ENCODE measurements at places on chromosomes 2 and 18.

DNA sequence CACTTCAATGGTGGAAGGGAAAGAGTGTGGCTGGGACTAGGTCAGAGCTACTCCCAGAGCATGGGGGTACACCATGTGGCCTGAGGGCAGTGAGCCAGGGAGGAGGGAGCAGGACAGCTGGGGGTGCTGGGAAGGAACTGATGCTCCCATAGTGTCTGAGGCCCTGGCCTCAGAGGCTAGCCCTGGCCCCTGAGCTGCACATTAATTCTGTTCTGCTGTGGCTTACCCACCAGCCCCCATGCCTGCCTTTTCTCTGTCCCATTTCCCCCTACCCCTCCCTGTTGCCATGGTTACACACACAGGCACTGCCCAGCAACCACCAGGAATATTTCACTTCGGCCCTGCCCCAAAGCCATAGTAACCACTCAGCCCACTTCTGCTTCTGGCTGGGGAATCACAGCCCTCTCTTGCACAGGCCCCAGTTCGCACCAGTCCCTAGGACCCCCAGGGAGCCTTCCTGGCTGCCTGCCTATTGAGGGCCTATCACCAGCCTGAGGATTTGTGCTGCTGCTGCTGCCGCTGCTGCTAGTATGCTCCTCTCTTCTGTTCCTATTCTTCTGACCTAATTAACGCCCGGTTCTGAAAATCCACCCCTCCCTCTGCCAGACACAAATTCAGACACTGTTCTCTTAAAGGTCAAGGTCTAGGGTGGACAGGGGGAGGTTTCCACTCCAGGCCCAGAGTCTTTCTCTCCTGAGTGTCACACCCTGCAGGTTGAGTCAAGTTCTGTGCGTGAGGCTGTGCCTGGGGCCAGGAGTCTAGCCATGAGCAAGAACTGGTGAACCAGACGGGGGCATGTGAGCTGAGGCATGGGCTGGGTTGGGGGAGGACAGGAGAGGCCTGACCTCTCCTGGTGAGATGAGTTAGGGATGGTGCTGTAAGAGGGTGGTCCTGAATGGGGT is 87.1 kb upstream of the MCFD2 start:
- peak; percentile 74 for DNase-seq

GRCh38 chr2:106096299-106097037 is 97.6 kb downstream of the UXS1 start:
- DNase-seq, result no peak

DNA sequence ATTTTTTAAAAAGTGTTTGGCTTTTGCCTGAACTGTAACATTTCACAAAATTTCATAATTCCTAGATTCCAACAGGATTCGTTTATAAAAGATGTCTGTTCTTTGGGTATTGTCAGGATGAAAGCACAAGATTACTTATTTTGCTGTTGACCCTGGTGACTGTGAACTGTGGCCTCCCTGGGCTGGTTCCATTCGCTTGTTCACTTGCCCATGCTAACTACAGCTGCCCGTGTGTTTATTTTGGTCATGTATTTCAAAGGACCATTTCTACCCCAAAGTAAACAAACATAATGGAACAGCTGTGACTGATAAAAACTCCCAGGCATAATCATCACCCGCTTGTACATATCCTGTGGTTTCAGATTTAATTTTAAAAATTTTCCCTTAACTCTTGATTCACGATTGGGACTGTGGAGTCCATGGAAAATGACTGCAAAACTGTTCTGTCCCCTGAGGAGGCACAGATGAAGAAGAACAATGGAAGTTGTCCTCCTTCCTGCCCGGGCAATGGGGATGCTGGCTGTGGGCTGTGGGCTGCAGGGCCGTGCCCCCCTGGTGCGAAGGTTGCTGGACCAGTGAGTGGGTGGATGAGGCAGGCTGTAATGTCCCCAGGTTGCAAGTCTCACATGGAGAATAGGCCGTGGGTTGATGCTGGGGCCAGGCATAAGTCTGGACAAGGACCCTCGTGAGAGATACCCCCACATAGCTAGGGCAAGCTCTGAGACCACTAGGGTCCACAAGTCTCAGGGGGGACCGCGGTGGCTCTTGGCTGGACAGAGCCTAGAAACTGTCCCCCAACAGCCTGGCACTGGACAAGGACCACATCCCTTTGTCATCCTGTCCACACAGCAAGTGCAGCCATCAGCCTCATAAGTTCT is 28.9 kb upstream of the HDAC4 start:
- DNase-seq, result no peak

- DNase-seq, result no peak
These were observed 55.1 kb downstream of the RBBP8 start for GRCh38 chr18:22988208-22988607.

- DNase-seq, result no peak
These were observed 1.9 kb downstream of the USP37 start for GRCh38 chr2:218566296-218566695.

DNA sequence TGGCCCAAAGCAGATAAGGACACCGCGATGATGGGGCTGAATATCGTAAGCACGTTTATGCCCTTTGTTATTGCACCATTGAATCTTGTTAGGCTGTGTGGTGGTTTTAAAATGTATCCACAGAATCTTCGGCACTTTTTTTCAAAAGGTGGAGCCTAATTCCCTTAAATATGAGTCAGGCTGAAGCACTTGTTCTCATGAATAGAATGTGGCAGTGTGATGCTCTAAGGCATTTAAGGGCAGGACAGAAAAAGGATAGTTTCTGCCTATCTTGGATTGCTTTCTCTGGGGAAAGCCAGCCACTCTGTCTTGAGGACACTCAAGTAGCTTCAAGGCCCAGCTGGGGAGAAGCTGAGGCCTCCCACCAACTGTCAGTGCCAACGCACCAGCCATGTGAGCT is 39.6 kb downstream of the ABCA12 start:
- DNase-seq, result no peak

- no peak for DNase-seq
These were observed 6.7 kb downstream of the CYP27A1 start for GRCh38 chr2:218788529-218789255.

DNA sequence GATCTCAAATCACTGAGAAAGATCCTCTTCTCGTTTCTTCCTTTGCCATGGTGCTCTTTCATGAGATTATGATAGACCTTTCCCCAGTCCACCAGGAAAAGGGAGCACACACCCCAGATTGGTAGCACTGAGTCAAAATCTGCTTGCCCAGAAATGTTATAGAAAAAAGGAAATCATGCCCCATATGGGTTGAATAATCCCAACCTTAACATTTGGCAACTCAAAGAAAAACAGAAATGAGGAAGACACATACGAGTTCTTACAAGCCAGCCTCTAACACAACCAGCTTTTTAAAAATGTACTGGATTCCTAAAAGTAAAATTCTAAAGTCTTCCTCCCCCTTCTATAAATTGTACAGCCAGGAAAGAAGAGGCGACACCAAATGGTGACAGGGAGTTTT is 103.0 kb downstream of the ANKRD44 start:
- no peak for DNase-seq

GRCh38 chr2:64202206-64202845 is 58.1 kb upstream of the PELI1 start:
- no peak for DNase-seq

- no peak for DNase-seq
These were observed 84.0 kb downstream of the KIAA1328 start for GRCh38 chr18:36912887-36913286.

GRCh38 chr2:71962911-71963694 is 184.6 kb downstream of the CYP26B1 start:
- DNase-seq, result no peak

DNA sequence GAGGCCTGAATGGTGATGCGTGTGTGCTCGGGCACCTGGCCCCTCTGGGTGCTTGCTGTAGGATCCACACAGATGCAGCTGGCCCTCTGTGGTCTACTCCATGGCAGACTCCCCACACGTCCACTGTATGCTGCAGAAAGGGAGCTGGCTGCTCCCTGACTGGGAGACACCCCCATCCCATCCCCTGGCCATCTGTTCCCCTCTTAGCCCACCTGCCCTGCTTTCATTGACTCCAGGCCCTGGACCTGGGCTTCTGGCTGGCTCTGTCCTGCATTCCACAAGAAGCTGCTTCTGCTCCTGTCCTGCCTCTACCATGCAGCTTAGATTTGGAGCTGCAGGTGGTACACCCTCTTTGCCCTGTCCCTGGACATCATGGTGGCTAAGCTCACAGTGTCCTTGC is 80.1 kb downstream of the FHOD3 start:
- no peak for DNase-seq

- DNase-seq, result no peak
These were observed 466.8 kb upstream of the ZEB2 start for GRCh38 chr2:144986691-144987090.

DNA sequence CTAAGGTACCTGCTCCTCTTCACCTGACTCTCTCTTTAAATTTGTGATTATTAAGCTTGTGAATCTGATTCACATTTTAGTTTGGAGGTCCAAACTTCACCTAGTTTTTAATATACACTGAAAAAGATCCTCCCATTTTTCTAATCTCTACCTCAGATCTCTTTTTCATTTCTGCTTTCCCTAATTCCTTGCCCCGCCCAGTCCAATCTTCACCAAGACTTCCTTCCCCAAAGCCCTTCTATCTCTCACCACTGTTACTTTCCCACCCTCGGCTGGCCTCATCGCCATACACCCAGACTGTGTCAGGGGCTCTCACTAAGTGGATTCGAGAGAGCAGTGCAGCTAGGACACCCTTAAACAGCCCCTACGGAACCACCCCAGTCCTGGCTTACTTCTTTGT is 40.0 kb downstream of the LBH start:
- no peak for DNase-seq

DNA sequence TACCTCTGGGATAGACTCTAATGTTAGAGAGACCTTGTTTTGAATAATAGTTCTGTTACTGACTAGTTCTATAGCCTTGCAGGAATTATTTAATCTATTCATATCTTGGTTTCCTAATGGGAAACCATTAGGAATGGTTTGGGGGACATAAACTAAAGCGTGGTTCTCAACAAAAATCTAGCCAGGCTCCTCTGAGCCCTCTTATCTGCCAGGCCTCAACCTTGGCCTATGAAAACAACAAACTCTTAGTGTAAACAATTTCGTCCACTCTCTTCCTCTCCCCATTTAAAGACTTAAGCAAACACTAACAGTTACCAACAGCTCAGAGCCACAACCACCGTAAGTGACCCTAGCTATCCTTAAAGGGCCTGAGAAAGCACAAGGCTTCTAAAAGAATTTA is 10.6 kb upstream of the NBAS start:
- no peak for DNase-seq

DNA sequence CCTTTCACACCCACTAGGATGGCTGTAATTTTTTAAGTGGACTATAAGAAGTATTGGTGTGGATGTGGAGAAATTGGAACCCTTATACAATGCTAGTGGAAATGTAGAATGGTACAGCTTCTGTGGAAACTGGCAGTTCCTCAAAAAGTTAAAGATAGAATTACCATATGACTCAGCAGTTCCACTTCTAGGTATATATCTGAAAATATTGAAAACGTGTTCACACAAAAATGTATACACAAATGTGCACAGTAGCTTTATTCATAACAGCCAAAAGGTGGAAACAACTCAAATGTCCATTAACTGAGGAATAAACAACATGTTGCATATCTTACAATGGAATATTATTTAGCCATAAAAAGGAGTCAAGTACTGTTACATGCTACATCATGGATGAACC is 17.7 kb downstream of the TANK start:
- DNase-seq, result no peak

GRCh38 chr18:79922971-79923411 is 28.5 kb downstream of the SLC66A2 start:
- DNase-seq, result no peak

DNA sequence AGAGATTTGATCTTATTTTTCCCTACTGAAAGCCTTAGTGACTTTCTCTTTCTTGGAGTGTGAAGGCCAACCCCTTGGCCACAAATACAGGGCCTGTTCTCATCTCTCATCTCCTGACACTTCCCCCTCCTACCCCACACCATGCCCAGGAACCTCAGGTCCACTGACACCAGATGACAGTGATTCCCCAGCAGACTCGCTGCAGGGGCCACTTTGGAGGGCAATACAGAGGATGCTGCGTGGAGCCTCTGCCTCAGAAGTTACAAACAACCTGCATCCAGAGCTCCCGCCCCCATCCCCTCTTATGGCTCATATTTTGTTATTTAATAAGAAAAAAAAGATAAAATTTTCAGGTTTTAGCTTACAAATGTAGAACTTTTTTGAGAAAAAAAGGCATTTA is 70.1 kb upstream of the LGALSL start:
- DNase-seq, result no peak

DNA sequence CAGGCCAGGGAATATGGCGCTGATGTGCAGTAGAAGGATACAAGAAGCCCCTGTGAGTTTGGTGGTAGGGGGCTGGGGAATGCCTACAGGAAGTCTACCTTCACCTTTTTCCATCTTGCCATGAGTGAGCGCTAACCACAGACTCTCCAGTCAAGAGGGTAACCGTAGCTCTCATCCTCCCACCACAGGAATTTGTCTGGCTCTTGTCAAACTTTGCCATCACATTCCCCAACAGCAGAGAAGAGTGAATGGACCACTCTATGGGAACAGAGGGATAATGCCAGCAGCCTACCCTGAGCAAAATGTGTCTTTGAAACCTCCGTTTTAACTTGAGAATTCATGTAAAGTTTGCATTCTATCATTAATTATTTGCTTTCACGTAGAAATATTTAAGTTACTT is 168.3 kb downstream of the NRP2 start:
- DNase-seq, result no peak

GRCh38 chr2:219514836-219515235 is 554 bp downstream of the ASIC4 start:
- DNase-seq, result no peak

- no peak for DNase-seq
These were observed 191.5 kb upstream of the PARD3B start for GRCh38 chr2:204353823-204354222.

- DNase-seq, result no peak
These were observed 1.8 kb downstream of the CDK5R2 start for GRCh38 chr2:218961229-218961628.

- DNase-seq, result no peak
These were observed 154.1 kb downstream of the HDAC4 start for GRCh38 chr2:239246723-239247122.

DNA sequence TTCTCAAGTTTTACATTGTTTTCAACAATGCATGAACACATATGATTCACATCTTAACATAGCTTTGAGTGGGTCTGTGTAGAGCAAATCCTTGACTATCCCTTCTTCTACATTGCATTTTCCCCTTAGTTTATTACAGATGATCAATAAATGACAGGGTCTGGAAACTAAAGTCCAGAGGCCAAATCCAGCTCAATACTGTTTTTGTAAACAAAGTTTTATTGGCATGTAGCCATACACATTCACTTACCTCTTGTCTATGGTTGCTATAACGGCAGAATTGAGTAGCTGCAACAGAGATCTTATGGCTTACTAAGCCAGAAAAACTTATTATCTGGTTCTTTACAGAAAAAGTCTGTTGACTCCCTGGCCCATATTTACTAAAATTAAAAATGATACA is 12.8 kb downstream of the FANCL start:
- DNase-seq, result no peak

DNA sequence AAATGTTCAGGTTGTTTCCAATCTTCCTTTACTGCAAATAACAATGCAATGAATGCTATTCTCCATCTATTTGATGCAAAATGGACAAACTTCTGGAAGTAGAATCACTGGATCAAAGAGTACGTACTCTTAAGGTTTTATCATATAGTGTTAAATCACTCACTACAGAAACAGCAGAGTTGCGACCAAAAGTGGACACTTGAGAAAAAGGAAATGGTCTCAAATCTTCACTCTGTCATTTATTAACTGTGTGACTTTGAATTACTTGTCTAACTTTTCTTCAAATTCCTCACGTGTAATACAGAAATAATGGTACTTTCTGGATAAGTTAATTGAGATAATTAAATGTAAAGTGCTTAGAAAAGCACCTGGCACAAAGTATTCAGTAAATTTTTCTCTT is 78.1 kb downstream of the CERKL start:
- no peak for DNase-seq

All from occipital lobe (tissue), 3 donors.